Caco-2 (cell line): ENCODE measurements at places on chromosomes 4 and X. TPM values are rescaled to one million over a fixed set of nuclear protein-coding genes. Genes with fewer than 3 reads are reported as not detected.

MCTS1 gene
- total RNA-seq = 50.5 and 55.8 TPM in 2 replicates

SCRG1 gene
- total RNA-seq = not detected in 2 replicates

ZNF630 gene
- total RNA-seq = 2.0 and 2.7 TPM in 2 replicates

XK gene
- 1.7 and 2.6 TPM in 2 replicates for total RNA-seq

CPLX1 gene
- total RNA-seq = 20.5 and 20.9 TPM in 2 replicates

SPATA18 gene
- total RNA-seq = not detected in 2 replicates

SSX3 gene
- not detected in 2 replicates for total RNA-seq

PGM2 gene
- total RNA-seq = 29.7 and 33.4 TPM in 2 replicates

DNA sequence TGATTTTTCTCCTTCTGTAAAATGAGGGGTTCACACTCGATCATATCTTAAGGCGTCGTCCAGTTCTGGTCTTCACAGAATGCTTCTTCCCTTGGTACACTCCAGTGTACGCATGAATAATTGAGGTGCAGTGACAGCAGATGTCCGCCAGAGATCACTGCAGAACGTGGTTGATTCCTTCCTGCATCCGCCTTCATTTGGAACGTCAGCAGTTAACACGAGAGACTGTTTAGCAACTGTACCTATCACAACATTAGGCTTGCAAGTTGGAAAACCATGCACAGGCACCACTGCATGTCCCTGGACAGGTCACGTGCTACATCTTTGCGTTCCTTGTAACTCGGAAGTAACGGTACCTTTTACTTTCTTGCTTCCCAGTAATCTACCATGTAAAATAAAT lies 66.0 kb upstream of the GEMIN8 start:
- DNase-seq = peak; percentile 38

GRCh38 chrX:24131476-24131875 lies 18.1 kb upstream of the ZFX start:
- no peak for DNase-seq

DNA sequence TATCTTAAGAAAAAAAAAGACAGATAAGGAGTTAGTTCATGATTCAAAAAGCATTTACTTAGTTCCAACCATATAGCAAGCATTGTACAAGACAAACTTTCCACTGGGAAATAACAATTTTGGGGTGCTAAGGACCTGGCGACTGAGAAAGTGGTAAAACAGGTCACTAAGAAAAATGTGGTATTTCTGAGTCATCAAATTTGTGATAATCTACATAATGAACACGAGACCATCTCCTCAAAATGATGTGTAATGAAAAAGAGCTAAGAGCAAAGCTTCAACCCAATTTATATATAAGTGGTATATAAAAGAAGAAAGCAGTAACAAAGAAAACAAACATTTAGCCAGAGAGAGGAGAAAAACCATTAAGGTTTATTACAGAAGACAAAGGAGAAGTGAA lies 72.3 kb downstream of the FBXW7 start:
- DNase-seq = no peak

DNA sequence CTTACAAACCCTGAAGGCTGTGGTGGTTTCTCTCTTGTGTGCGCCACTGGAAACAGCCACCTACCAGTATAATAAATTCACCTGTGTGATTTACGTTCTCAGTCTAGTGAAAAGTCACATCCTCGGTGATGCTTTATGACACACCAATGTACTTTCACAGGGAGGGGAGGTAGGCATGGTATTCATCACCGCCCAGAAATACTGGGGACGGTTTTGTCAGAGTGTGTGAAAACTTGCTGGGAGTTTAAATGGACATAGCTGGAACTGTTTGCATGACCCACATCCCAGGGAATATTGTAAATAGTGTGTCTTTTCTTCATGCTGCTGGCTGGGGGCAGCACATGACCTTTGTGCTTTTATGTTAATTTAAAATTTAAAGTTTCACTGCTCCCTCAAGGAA lies 421.8 kb downstream of the MAPK10 start:
- DNase-seq = no peak

DNA sequence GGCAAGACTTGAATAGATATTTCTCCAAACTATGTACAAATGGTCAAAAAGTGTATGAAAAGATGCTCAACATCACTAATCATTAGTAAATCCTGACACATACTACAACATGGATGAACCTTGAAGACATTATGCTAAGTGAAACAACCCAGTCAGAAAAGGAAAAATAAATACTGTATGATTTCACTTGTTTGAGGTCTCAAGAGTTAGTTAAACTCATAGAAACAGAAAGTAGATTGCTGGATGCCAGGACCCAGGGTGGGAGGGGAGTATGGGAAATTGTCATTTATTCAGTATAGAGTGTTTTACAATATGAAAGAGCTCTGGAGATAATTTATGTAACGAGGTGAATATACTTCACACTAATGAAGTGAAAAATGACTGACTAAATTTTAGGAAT lies 32.4 kb downstream of the PRMT9 start:
- DNase-seq = no peak

DNA sequence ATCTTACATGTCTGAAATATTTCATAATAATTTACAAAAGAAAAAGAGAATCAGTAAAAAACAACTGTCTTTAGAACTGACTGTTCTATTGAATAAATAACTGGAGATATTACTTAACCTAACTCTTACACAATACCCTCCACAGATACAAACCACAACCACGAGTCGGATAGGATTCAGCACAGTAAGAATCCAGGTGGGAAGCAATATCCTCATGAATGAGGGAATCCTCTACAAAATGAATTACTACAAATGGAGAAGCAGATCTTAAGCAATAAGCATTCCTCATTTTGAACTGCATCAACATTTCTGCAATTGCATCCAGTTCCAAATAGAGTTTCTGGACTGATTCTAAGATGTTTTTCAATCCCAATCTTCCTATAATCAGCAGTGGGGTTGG lies 227.1 kb downstream of the SH2D1A start:
- DNase-seq = no peak

DNA sequence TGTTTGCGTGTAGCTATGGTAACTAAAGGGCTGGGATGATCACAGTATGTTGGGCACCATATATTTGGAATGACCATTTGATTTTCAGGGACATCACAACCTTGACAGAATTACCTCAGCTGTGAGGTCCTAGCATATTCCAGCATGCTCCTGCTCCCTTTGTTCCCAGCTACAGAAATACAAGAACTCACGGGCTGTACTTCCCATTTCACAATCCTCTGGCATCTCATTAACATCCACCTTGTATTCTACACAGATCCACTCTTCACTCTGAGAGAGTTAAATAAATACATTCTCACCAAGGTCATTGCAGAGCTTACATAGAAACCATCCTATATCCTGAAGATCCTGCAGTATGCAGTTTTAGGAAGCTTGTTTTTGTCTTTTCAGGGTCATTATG lies 169.7 kb downstream of the FRMPD4 start:
- no peak for DNase-seq

GRCh38 chr4:7623468-7623867 lies 188.7 kb upstream of the PSAPL1 start:
- DNase-seq = no peak

DNA sequence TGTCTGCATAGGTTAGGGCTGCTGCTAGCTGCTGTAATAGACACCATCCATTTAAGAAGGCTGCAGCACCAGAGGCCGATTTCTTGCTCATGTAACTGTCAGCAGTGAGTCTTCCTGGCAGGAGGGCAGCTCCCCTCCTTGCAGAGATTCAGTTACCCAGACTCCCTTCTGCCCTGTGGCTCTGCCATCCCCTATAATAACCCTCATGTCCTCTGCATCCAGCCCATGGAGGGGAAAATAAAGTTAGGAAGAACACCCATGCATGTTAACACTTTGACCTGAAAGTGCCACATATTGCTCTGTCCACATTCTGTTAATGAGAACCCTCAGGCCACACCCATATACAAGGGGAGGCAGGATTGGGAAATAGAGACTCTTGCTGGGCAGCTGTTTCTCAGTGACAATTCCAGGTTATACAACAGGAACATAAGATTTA lies 5.4 kb downstream of the STBD1 start:
- no peak for DNase-seq

DNA sequence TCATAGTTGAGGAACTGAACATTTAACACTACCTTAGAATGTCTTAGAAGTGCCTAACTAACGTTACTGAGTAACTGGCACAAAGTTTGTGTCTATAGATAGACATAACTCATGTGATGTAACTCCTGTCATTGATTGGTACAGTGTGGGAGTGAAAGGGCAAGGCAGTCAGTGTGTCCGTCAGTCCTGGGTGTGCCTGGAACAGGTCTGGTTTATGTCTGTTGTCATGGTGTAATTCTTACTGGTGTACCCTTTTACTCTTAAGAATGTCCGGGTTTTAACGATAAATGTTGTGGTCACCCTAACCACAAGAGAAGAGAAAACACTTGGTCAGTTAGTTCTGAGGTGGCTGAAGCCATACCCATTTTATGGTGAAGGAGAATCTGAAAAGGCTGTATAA lies 93.1 kb upstream of the ESX1 start:
- DNase-seq = no peak

DNA sequence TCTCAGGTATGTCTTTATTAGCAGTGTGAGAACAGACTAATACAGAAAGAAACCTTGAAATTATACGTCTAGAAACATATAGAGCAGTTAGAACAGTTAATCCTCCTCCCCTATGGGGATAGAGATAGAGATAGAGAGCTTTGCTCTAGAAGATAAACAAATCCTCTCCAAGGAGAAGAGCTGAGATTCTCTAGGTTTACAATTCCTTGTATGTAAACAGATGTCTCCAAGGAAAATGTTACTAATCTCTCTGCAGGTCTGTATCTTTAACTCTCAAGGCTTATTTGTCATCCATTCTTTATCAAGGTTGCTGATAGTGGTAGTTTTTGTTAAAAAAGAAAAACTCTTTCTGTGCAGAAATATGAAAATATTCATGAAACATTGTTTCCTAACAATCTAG lies 282.1 kb upstream of the GIMD1 start:
- DNase-seq = no peak

DNA sequence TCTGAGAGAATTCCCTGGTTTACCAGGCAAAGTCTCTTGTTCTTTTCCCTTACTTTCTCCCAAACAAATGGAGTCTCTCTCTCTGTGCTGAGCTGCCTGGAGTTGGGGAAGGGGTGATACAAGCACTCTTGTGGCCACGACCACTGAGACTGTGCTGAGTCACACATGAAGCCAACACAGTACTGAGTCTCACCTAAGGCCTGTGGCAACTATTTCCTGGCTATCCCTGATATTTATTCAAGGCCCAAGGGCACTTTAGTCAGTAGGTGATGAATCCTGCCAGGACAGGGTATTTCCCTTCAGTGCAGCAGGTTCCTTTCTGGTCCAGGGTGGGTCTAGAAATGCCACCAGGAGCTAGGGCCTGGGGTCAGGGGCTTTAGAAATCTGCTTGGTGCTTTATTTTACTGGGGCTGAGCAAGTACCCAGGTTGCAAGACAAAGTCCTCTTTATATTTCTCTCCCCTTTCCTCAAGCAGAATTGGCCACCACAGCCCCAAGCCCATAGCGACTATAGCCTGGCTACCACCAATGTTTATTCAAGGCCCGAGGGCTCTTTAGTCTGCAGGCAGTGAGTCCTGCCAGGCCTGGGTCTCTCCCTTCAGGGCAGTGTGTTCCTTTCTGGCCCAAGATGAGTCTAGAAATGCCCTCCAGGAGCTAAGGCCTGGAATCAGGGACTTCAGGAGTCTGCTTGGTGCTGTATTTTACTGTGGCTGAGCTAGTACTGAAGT lies 10.5 kb downstream of the ARL13A start:
- no peak for DNase-seq

DNA sequence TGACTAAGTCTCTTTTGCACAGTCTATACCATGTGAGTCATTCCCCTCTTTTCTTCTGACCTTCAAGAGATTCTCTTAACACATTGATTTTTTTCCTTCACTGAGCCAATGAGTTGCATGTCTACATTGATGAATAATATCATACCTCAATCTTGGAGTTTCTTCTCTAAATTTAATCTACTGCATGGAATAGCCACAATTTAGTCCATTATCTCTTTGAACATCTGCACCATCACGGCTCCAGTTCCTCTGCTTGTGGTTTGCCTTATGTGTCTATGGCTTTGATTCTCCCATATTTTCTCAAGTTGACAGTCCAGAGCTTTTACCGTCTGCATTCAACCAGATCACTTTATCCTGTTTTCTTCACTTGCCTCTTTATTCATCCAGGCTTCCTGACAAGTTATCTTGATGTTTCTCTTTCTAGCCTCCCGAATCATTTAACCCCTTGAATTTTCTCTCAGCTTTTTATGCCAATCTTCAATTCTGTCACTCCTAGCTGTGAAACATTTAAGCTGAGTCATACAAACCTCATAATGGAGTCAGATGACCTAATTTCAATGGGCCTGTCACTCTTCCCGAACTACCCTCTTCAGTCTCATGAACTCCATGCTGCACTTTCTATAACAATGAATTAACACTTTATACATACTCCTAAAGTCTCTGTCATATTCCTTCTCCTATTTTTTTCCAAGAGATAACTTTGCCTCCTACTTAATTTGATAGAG lies 222.3 kb downstream of the CPE start:
- no peak for DNase-seq

DNA sequence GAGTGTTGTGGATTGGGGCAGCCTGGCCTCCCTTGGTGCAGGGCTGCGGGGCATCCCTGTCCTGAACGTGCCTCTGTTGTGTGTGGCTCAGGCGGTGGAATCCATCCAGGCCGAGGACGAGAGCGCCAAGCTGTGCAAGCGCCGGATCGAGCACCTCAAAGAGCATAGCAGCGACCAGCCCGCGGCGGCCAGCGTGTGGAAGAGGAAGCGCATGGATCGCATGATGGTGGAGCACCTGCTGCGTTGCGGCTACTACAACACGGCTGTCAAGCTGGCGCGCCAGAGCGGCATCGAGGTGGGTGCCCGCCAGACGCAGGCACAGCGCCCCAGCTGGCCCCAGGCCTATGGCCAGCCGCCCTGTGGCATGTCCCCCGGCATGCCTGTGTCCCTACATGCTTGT lies 25.6 kb downstream of the MAEA start:
- no peak for DNase-seq

- DNase-seq = no peak
Measured at GRCh38 chr4:13355111-13355880, 128.8 kb downstream of the RAB28 start.

GRCh38 chr4:106529348-106530023 lies 160.9 kb upstream of the GIMD1 start:
- DNase-seq = no peak
